ENCODE measurements at places on chromosomes 6 and 20.

DNA sequence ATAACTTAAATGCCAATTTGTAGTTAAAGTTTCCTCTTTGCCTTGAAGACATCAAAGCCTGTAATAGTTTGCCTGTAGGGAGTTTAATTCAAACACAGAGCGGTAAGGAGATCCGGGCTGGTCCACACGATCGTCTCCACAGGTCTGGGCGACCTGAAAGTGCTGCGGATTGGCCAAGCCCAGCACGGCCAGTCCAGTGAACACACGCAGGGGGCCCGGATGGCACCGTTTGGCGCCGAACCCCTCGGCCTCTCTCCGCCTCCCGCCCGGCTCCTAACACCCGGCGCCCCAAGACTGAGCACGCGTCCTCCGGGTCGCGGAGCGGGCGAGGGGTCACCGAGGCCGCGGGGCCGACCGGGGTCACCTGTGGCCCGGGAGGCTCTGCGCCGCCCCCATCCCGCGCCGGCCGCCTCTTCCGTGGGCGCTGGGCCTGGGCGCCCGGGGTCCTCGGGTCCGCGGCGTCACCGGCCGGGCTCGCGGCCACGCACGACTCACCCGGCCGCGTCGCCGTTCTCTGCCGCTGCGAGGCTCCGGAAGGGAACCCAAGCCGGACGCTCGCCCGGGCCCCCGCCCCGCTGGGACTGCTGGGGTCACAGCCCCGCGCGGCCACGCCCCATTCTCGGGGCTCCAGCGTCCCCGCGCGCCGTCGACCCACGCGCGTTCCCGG, 481 bp downstream of the SERPINB6 start:
- peak; percentile 35 for DNase-seq

DNA sequence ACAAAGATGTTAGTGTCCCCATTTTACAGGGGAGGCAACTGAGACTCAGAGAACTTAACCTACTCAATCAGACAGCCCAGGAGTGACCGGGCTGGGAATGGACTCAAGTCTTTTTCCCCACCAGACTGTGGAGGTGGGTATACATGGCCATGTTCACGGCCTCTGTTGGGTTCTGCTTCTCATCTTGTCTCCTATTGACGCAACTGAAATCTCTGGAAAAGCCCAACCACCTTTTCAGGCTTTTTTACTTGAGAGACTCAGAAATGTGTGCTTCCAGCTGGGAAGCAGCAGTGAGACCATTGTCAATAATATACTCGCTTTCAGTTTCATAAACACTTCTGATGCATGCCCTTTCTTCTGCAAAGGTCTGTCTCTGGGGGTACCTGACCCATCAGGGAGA, 70.7 kb downstream of the SOBP start:
- DNase-seq: no peak

- DNase-seq: no peak
Measured at GRCh38 chr20:1896484-1897258, 1.5 kb downstream of the SIRPA start.

DNA sequence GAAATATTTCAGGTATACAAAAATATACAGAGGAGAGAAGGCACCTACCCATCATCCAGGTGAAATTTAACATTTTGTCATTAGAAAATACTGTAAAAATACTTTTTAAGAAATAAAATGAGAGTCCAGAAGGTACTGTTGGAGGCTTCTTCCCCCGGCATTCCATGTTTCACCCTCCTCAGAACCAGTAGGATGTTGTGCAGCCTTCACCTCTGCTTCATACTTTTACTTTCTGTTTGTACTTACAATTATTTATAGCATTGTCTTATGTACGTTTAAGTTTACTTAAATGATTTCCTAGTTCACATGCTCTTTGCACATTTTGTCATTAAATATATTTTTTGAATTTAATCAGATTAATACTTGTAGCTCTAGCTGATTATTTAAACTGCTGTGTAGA, 30.9 kb downstream of the TMEM200A start:
- DNase-seq: no peak

GRCh38 chr6:12866422-12867029, 150.0 kb downstream of the PHACTR1 start:
- DNase-seq: no peak

DNA sequence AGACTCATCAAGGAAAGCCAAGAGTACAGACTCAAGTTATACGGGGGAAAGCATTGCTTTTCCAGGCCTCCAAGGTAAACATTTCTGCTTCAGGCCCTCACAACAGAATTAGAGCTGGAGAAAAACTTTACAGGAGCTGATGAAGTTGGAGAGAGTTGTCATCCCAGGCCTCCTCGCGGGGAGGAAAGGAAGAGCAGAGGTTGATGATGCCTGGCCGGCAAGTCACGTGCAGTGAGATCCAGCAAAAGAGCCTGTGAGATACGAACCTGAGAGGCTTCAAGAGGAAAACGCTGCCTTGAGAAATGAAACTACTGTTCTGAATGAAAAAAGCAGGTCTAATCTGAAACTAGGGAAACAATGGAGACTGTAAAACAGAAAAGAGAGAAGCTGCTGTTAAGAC, 122.9 kb downstream of the FAM120B start:
- DNase-seq: no peak

DNA sequence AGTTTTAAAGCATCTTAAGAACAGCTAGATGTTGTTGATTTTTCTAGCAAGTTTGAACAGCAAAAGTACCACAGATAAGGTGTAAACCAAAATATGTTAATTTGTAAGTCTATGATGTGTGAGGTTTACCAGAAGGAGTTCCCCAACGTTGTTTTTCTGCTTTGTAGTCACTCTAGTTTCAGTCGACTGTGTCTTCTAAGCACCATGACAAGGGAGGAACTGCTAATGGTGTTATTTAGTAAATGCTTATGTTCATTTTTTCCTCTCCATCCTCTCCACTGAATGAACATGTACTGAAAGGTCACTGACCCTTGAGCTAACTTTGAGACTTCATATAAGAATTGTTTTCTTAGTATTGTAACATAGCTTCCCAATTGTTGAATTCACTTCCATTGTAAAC, 3.0 kb downstream of the ENPP3 start:
- DNase-seq: no peak

- DNase-seq: no peak
Measured at GRCh38 chr6:39731565-39731964, 6.4 kb upstream of the KIF6 start.

GRCh38 chr6:26240157-26241032, 124.6 kb upstream of the BTN3A2 start:
- DNase-seq: peak; percentile 43

GRCh38 chr6:65900928-65901327, 193.9 kb upstream of the EYS start:
- DNase-seq: no peak

Data from activated T-cell treated with anti-CD3 and anti-CD28 coated beads for 1 hour (primary cell).